ENCODE measurements at places on chromosomes 12 and 14.

- DNase-seq: no peak
These were observed 37.3 kb downstream of the RFLNA start for GRCh38 chr12:124332058-124332672.

GRCh38 chr14:36940476-36940875 is 231.9 kb downstream of the SLC25A21 start:
- no peak for DNase-seq

DNA sequence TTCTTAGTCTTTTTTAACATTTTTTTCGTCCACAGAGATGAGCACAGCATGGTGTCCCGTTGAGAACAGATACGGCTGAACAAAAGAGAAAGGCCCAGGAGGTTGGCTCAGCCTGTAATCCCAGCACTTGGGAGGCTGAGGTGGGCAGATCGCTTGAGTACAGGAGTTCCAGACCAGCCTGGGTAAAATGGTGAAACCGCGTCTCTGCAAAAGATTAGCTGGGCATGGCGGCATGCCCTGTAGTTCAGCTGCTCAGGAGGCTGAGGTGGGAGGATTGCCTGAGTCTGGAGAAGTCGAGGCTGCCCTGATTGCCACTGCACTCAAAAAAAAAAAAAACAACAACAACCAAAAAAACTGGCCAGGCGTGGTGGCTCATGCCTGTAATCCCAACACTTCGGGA is 5.9 kb upstream of the EP400 start:
- DNase-seq: no peak

- no peak for DNase-seq
These were observed 175.8 kb upstream of the PLXNC1 start for GRCh38 chr12:93972411-93973208.

DNA sequence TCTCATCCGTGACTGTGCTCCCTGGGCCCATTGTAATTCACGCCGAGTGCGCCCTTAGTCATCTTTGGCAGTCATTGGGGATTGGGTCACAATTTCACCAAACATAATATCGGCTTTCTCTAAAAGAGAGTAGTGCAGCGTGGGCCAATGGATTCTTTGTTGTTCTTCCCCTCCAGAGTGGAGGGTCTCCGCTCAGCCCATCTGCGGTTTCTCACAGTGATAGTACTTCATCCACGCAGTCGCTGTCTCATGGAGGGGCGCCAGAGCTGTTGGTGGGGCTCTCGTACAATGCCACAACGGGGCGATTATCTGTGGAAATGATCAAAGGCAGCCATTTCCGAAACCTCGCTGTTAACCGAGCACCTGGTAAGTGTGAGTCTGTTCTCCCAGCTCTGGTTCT is 321.8 kb downstream of the SNAPC1 start:
- no peak for DNase-seq

DNA sequence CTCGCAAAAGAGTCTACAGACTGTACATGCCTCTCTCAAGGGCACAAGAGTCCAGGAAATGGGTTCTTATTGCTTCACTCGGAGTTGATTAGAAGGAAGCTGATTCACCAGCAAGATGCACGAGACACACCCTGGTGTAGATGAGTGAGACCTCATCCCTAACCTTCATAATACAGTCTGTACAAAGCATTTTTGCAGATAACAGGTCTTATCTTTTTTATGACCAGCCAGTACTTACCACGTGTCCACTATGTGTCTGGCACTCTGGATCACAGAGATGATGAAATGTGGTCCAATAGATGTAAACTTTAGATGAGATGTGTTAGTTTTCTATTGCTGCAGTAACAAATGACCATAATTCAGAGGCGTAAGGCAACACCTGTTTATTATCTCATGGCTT is 53.4 kb upstream of the PWP1 start:
- no peak for DNase-seq

Measured in activated CD8-positive, alpha-beta memory T cell treated with anti-CD3 and anti-CD28 coated beads, Interleukin-2, amount 50 U/mL, for 4 hours (primary cell).